Fibroblast of lung (primary cell): ENCODE measurements at places on chromosomes 1 and 21.

GRCh38 chr1:103363008-103363365 is 162.5 kb upstream of the RNPC3 start:
- no peak for DNase-seq

GRCh38 chr1:91895832-91896556 is 10.0 kb upstream of the TGFBR3 start:
- DNase-seq = no peak

DNA sequence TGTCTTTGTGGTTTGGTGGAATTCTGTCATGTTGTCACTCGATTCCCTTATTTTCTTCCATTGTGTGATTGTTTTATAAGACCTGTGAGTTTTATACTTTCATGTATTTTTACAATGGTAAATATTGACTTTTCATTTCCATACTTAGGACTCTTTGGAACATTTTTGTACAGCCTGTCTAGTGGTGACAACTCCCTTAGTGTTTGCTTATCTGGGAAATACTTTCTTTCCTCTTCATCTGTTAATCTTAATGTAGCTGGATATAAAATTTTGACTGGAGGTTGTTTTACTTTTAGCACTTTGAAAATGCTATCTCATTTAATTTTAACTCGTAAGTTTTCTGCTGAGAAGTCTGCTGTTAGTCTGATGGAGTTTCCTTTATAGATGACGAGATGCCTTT is 310.5 kb downstream of the NUF2 start:
- DNase-seq = no peak

GRCh38 chr1:16017461-16018303 is at the start of gene HSPB7:
TSS of gene HSPB7 (minus strand) at chr1:16018043. CDS start at chr1:16017963, 80 bp downstream.
- DNase-seq = peak; percentile 67

- no peak for DNase-seq
These were observed 7.9 kb upstream of the HCRTR1 start for GRCh38 chr1:31609514-31610118.

- peak; percentile 65 for DNase-seq
These were observed 705 bp downstream of the UROD start for GRCh38 chr1:45012639-45013278.

DNA sequence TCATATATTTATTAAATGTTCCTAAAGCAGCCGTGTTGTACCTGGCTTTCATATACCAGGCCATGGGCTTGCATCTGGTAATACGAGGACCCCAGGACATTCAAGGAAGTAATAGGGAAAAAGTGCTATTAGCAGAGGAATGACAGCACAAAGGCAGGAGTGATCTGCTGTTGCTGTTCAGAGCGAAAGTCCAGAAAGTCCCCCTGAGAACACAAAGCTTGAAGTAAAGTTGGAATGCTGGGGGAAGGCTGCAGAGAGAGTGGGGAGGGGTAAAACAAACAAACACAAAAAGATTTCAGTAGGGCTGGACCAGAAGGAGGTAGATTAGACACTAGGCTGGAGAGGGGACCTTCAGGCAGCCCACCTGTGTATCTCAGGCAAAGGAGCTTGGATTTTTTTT is 94.6 kb upstream of the C8B start:
- DNase-seq = no peak

DNA sequence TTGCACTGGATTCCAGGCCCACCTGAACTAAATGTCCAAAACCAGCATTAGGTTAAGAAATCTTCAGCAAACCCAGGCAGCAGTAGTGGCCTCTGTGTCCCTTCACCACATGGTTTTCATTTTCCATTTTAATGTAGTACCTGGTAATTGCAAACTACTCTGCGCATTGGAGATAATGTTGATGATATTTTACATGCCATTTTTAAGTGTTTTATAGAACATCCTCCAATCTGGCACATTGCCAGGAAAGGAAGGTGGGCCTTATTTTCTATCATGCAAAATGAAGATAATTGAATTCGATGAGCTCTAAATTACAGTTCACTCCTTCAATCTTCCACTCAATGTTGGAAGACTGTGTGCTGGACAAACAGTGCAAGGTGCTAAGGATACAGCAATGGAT is 89.5 kb downstream of the ZC3H11B start:
- no peak for DNase-seq

DNA sequence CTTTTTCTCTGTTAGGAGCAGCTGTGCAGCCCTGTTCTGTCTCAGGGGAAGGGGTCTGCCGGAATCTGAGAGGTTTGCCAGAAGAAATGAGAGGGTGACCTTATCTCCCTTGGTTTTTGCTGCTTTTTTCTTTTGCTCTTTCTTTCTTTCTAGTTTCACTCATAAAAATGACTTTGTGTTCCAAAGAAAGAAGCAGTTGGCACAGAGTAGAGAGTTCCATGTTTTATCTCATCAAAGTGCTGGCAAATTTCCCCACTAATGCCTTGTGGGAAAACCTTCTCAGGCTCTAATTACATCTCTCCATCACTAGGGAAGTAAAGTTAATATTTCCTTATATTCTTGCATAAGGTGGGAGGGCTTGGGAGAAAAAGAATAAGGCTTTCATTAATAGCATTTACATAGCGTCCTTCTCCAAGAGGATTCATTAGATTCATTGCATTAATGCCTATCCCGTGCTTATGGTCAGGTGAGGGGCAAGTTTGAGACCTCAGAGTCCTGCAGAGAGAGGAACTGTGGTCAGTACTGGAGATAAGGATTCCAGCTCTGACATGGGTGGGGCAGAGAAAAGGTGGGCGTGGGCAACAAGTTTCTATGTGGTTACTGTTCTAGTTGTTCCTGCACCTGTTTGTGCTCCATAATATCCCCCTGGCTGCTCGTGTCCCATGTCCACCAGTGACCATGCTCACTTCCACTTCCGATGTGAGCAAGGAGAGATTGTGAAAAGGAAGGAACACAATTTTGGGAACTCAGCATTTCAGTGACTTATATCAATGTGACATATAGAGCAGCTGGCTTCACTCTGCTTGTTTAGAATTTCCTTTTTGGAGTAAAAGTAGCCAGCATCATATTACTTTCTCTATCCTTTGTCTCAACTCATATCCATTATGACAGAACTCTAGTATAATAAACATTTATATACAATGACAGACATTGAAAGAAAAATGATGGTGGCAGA is 79.5 kb downstream of the DISC1 start:
- DNase-seq = no peak

GRCh38 chr1:20405051-20405754 is 80.8 kb downstream of the CAMK2N1 start:
- DNase-seq = no peak

GRCh38 chr1:165914136-165914798 is 86.9 kb downstream of the UCK2 start:
- peak; percentile 90 for DNase-seq

GRCh38 chr1:55980582-55980981 is 598.8 kb downstream of the PLPP3 start:
- DNase-seq = peak; percentile 78
